ENCODE measurements at places on chromosomes 11 and 22. TPM values are rescaled to one million over a fixed set of nuclear protein-coding genes. Genes with fewer than 3 reads are reported as not detected.

GRCh38 chr11:86247608-86248007, 3.1 kb downstream of the EED start:
- DNase-seq, result peak; percentile 4

- DNase-seq, result peak; percentile 89
Measured at GRCh38 chr22:45064313-45065278, 54.8 kb upstream of the PHF21B start.

GRCh38 chr11:96393753-96394348, 4.0 kb downstream of the JRKL start:
- peak; percentile 27 for DNase-seq

DNA sequence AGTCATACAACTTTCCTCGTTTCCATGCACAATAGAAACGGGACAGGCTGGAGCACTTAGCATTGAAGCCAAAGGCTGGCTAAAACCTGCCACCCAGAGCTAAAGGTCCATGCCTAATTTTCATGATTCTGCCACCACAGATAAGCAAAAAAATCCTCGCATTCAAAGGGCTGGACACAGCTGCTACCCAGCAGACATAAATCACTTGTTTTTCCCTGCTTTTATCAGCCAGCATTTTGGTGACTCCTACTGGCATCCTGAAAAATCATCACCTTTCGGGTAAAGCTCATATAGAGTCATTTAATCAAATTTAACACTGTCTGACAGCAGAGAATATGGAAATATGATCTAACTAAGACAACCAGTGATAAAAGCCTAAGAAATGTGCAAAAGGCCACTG, 37.9 kb downstream of the ALG9 start:
- no peak for DNase-seq

GRCh38 chr11:76443268-76443980, 1.4 kb upstream of the EMSY start:
- no peak for DNase-seq

GRCh38 chr11:75413864-75414263, 14.5 kb downstream of the RPS3 start:
- no peak for DNase-seq

GRCh38 chr22:38628444-38628843, 27.7 kb downstream of the FAM227A start:
- DNase-seq, result no peak

C11orf65 gene
- total RNA-seq, result 0.29 TPM

DNA sequence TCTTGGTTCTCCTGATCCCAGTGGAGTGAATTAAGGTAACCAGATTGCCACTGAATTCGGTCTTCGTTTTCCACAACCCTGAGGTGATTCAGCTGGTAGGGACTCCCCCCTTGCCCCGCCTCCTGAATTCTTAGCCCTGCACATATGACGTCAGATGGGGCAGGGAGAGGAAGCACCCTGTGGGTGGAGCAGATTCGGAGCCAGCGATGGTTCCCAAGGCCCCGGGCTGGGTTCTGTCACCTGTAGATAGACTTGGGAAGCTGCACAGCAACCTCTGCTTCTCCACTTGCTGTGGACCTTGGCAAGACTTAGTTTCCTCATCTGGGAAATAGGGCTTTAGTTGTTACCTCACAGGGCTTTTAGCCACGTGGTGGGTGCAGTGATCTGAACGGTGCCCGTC, 67.8 kb downstream of the CTTN start:
- peak; percentile 58 for DNase-seq

NXPE2 gene
- not detected for total RNA-seq

MOGAT2 gene
- not detected for total RNA-seq

- DNase-seq, result no peak
Measured at GRCh38 chr11:29612423-29612822, 404.4 kb downstream of the KCNA4 start.
